HuH-7 (cell line): ENCODE measurements at places on chromosomes 6 and 20.

- DNase-seq = no peak
These were observed 9.3 kb upstream of the NQO2 start for GRCh38 chr6:2990248-2990931.

GRCh38 chr6:106536357-106536756, 92.9 kb downstream of the RTN4IP1 start:
- no peak for DNase-seq

GRCh38 chr6:147173675-147174308, 30.4 kb upstream of the STXBP5 start:
- DNase-seq = no peak

- no peak for DNase-seq
These were observed 16.3 kb downstream of the ROS1 start for GRCh38 chr6:117409420-117409819.

GRCh38 chr20:44065401-44066340, 121.3 kb downstream of the JPH2 start:
- DNase-seq = no peak

DNA sequence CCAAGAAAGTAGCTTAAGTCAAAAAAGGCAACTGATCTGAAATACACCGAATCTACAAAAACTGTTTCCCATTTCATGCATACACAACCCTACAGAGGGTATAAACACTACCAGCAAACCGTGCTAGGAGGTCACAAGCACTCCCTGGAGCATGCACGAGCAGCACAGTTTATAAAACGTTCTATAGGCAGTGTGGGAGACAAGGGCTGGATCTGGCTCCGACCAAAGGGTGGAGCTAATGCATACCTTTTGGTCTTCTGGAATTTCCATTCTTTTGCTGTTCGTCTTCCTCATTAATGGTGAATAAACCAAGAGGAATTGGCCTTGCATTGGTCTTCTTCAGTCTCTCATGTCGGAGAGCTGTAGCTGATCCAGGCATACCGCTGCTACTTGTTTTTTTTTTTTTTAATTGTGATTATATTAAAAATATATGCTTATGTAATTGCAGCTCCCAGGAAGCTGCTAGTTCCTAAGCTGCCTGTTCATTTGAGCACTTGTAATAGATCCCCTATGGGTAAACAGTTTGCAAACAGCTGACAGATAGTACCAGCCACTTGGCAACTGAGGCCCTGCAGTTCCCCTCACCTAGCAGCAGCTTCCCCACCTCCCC, 24.5 kb downstream of the MAP7 start:
- DNase-seq = no peak

- no peak for DNase-seq
These were observed 76.0 kb downstream of the AIG1 start for GRCh38 chr6:143136647-143137046.

DNA sequence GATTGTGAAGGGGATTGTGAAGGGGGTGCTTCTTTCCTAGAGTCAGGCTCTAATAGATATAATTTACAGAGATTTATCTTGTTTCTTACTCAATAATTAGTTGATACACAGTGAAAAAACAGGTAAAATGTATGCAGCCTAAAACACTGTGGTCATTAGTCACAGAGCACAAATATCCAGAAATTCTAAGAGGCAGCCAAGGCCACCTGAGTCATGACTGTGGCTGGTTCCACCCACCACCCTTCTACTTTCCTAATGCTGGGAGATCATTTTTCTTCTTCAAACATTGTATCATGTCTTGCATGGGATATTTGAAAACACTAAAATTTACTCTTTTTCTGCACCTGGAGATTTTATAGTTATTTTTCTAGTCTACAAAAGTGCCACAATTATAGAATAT, 181.6 kb downstream of the OTOR start:
- DNase-seq = no peak

DNA sequence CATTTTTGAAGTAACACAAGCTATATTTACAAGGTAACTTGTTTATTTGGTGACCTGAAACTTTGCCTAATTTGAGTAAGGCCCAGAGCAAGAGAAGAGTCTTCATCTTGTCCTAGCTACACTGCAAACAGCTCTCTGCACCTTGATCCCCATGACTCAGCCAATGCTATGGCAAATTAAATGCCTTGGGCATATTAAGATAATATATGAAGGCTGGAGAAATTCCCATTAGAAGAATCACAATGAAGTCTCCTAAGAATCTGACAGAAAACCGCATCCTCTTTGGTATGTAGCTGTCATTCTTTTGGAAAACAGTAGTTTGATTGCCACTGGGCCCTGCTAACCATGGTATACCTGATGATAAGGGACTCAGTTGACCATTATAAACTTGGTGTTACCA, 204.5 kb downstream of the UBE3D start:
- no peak for DNase-seq

DNA sequence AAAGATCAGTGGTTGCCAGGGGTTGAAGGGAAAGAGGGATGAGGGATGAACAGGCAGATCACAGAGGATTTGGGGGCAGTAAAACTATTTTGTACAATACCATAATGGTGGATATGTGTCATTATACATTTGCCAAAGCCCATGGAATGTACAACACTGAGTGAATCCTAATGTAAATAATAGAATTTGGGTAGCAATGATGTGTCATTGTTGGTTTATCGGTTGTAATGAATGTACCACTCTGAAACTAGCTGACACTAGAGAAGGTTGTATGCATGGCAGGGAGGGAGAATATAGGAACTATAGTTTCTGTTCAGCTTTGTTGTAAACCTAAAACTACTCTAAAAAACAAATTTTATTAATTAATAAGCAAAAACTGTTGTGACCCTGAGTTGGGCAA, 17.8 kb upstream of the ASF1A start:
- DNase-seq = no peak

- DNase-seq = no peak
These were observed 175.9 kb upstream of the GJE1 start for GRCh38 chr6:141956868-141957267.

- no peak for DNase-seq
These were observed at the start of gene CDSN for GRCh38 chr6:31120151-31120915. Gene CDSN, minus strand, starts transcription at chr6:31120446. Its CDS starts 27 bp downstream, at chr6:31120419.

DNA sequence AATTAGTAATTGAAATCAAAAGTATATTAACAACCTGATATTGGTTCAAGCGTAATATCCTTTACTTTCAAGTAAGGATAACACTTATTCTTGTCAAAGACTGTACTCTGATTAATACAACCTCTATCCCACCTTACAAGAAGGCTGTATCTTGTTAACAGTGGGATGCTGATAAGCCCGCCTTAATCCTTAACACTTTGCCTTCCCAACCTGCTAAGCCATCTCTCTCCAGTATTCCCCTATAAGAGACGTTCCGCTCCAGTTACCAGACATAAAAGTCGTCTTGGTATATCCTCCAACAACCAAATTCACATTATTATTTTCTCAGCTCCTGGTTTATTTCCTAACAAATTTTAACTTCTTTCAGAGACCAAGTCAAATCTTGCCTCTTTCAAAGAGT, 2.0 kb downstream of the BTBD9 start:
- no peak for DNase-seq

GRCh38 chr6:37004044-37004980, 1.1 kb upstream of the FGD2 start:
- DNase-seq = no peak

GRCh38 chr6:43782764-43783513, 12.9 kb downstream of the VEGFA start:
- DNase-seq = no peak

GRCh38 chr6:147203311-147204059, 732 bp upstream of the STXBP5 start:
- peak; percentile 93 for DNase-seq

DNA sequence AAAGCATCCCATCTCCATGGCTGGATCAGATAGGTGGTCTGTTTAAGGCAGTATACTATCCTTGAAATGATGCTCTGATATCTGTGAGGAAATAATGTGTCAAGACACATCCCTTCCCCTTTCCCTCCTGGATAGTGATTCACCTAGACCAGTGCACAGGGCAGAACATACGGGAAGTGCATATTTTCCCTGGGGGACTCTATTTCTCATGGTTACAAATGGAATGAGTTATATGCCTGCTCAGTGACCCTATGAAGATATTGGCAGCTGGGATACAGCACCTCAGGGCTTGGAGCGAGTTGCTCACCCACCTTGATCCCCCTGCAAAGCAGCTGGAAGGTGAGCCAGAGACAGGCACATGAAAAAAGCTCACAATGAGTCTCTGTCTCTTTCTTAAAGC, 67.5 kb upstream of the PRL start:
- DNase-seq = no peak

DNA sequence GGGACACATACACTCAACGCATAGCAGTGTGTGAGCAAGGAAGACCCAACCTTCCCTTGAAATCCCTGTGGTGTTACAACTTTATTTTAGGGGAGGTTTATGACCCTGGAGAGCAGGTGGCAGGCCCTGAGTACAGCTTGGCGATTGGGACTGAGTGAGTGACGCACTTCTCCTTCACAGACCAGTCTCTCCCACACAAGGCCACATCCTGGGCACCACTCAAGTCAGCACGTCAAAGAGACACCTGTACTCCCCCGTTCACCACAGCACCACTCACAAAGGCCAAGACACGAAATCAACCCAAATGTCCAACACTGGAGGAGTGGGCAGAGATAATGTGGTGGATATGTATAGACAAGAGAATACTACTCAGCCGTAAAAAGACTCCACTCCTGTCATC, 57.0 kb upstream of the FRMD1 start:
- DNase-seq = no peak

GRCh38 chr6:169838346-169839028, 87.1 kb downstream of the ERMARD start:
- DNase-seq = no peak

DNA sequence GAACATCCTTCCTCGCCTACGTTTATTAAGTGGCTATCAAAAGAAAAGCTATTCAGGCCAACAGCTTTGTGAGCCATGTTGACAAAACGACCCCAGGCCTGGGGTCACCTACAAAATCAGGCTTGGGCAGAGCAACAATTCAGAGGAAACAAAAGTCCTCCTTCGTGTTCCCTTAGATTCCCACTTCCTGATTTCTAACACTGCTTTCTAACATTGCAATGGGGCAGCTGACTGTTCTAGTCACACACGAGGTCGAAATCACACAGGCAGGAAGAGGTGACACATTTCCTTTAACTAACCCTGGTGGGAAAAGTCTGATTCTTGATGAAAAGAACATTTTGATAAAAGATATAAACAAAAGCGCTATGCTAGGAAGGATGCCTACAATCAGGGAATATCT, 31.9 kb downstream of the WDR27 start:
- DNase-seq = no peak

GRCh38 chr6:62146954-62147853, 138.8 kb downstream of the KHDRBS2 start:
- DNase-seq = no peak

- peak; percentile 44 for DNase-seq
These were observed 256.5 kb upstream of the RREB1 start for GRCh38 chr6:6851059-6851948.

GRCh38 chr6:111114087-111114443, 26.8 kb downstream of the SLC16A10 start:
- DNase-seq = no peak

DNA sequence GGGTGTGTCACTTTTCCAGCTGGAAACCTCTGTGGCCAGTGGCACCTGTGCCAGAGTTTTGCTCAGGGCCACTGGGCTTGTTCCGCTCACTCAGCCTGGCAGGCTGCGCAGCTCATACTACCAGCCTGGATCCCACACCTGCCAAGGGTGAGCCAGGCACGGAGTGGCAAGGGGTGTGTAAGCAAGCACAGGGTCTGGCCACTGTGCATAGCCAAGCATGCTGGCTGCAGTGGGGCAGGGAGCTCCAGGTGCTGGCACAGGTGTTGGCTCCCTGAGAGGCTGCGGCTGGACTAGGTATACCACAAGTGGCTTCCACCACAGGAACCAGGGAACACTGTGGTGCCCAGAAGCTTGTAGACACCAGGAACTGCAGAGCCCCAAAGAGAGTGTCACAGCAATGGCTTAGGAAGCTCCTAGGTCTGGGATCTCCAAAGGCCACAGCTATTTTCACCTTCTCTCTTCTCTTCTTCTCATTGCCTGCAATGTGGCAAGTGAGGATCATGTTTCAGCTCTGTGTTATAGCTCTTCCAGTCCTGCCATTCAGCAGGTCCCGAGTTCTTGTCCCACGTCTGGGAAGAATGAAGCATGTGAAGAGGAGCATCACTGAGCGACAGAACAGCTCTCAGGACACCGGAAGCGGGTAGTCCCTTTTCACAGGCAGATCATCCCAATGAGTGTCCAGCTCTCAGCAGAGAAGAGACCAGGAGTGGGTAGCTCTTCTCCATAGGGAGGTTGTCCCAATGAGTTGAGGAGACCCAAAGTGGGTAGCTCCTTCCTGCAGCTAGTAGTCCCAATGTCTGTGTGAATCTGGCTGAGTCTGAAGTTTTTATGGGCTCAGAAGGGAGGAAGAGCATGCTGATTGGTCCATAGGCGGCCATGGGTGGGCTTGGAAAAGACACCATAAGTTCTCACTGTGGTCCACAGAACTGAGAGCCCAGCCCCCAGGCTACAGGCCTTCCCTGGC, 41.3 kb downstream of the WASF1 start:
- no peak for DNase-seq

DNA sequence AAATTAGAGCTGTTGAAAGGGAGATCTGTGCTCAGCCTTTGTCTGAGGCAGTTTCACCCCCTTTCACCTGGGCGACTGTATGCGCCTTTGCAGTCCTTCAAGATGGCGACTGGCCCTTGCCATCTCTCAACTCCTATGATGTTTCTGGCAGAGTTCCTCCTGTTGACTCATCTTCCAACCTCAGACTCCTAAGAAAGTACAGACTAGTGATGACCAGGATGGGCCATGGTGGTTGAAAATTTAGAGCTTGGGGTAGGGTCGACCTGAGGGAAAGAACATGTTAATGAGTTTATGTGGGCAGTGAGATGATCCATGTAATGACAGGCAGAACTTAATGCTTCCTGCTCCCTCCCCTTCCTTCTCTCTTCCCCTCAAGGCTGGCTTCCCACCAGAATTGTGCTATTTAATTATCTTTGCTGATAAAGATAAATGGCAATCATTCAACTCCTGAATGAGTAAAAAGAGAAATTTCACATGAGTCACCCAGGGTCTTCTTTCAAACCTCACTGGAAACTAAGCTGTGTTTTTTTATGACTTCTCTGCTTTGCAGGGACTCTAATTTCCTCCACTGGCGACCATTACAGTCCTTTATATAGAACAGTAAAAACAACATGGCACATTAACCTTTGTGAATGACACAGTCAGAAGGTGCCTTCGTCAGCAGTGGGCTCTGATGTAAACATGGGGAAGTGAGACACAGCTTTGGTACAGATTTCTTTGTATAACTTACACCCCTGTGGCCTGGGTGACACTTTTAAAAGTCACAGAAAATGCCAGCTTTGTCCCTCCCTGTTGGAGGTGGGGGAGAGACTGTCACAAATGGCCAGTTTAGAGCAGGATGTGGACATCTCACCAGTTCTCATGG, 103.5 kb downstream of the SCP2D1 start:
- no peak for DNase-seq

DNA sequence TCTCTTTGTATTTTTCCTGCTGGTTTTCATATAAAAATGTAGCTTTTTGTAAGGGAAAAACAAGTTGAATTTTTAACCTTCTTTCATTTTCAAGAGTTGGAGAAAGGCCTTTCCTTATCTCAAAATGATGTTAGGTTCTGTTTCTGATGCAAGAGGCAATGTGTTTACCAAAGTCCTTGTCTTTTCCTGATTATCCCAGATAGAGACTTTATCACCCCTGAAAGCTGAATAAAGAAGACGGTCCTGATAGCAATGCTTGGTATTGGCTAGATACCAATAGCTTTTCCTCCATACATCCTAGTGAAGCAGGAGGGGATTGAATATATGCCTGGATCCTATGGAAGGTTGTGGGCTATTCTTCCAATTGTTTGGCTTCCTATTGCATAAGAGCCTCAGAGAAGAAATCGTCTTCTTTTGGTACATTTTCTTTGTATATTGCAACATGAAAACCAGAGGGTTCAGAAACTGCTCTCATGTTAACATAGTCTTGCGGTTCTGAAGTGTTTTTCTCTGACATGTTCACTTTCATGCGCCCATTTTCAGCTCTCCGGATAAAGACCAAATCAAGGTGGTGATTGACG, 5.5 kb downstream of the PNLDC1 start:
- no peak for DNase-seq
